ENCODE measurements at places on chromosomes 11 and 22.

DNA sequence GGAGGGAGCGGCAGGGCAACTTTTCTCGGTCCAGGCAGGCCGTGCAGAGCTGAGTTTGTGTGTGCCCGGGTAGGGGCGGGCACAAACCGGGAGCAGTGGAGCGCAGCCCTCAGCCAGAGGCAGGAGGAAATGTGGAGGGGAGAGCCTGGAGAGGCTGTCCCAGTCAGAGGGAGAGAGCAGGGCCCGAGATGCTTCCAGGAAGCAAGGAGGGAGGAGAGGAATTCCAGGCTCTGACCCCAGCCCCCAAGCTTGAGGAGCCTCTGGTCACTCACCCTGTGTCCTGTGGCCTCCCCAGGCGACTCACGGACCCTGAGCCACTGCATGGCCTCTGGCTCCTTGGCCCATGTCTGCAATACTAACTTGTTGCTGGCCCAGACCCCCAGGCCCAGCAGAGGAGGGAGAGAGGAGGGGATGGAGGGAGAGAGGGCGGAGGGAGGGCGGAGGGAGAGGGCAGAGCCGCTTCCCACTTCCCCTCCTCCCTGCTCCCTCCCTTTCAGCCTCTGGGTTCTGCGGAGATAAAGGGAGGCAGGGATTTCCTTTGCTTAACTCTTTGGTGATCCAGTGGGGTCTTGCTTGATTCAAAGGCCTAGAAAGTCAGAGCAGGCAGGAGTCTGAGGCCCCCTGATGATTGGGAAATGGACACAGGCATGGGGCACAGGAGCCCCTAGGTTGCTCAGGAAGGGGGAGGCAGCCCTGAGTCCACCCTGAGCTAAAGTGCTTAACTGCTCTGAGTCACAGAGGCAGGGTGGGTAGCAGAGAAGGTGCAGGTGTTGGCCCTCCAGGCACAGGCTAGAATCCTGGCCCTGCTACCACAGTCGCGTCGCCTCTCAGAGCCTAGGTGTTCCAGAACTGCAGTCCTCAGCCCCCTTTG, at the start of gene C1QTNF6:
Gene C1QTNF6 (minus strand): TSS at position 357 of the 871 bp plus-strand sequence. CDS start 34 bp downstream, at position 323.
- DNase-seq, result no peak

- DNase-seq, result no peak
Observed at GRCh38 chr11:27263046-27263445, 100.0 kb downstream of the CCDC34 start.

DNA sequence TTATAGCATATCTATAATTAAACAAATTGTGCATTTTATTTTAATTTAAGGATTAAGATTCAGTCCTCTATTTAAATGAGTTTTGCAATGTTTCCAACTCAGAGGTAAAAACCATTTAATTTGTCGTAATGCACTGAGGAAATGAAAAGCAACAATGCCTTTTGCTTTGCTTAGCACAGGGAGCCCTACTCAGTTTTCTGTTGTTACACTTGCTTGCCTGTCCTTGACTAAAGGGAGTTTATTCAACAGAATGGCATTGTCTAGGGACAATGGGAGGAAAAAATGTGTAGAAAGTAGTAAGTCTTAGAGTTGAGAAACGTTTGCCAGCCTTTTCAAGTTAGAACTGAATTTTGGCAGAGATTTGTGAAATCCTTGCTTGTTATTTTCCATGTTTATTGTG, 734.2 kb upstream of the ANO3 start:
- no peak for DNase-seq

- no peak for DNase-seq
Observed at GRCh38 chr22:30875481-30876215, 92.9 kb downstream of the MORC2 start.

GRCh38 chr11:92504534-92504933, 279.9 kb downstream of the FAT3 start:
- no peak for DNase-seq

- no peak for DNase-seq
Observed at GRCh38 chr11:117121176-117121575, 22.9 kb upstream of the PAFAH1B2 start.

DNA sequence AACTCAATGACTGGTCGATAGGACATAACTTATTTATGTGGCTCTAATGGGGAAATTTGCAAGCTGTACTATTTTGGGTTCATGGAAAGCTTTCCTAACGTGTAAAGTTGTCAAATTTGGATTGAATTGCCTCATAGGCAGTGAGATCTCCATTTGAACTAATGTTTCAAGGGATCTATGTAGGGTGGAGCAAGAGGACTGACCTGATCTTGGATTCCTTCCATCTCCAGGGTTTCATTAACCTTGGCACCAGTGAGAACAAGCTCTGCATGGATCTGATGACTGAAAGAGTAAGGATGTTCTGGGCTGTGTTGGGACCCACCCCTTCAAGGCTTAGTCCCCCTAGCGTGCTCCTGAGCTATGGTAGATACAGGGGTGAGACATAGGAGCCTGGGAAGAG, 2.1 kb downstream of the ACCSL start:
- no peak for DNase-seq

GRCh38 chr11:45754261-45754709, 50.7 kb upstream of the SLC35C1 start:
- DNase-seq, result no peak

DNA sequence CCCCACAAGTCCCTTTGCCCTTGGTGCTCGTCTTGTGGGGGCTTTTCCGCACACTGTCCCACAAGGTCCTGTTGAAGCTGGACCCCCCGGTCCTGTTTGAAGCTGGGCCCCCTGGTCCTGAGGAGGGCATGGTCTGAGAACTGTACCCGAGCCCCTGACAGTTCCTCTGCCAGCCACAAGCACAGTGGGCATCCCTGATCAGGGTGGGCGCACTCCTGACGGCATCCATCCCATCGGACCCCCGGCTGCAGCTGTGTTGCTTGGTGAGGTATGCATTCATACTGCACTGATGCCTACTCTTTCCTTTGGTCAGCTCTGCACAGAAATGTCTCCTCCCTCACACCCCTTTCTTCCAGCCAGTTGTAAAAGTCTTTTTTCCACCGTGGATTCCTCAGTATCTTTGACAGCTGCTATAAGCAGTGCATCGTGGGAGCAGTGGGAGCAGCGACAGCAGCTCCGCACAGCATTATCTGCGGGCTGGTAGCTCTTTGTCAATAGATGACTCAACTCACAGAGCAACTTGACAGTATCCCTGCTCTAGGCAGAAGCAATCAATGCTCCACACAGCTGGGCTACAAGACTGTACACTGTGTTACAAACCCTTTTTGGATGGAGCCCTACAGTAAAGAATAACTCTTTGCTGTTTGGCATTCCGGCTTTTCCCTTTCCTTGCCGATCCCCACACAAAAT, 1030.8 kb upstream of the CCDC90B start:
- no peak for DNase-seq

GRCh38 chr11:106503901-106504300, 426.4 kb downstream of the AASDHPPT start:
- DNase-seq, result no peak

DNA sequence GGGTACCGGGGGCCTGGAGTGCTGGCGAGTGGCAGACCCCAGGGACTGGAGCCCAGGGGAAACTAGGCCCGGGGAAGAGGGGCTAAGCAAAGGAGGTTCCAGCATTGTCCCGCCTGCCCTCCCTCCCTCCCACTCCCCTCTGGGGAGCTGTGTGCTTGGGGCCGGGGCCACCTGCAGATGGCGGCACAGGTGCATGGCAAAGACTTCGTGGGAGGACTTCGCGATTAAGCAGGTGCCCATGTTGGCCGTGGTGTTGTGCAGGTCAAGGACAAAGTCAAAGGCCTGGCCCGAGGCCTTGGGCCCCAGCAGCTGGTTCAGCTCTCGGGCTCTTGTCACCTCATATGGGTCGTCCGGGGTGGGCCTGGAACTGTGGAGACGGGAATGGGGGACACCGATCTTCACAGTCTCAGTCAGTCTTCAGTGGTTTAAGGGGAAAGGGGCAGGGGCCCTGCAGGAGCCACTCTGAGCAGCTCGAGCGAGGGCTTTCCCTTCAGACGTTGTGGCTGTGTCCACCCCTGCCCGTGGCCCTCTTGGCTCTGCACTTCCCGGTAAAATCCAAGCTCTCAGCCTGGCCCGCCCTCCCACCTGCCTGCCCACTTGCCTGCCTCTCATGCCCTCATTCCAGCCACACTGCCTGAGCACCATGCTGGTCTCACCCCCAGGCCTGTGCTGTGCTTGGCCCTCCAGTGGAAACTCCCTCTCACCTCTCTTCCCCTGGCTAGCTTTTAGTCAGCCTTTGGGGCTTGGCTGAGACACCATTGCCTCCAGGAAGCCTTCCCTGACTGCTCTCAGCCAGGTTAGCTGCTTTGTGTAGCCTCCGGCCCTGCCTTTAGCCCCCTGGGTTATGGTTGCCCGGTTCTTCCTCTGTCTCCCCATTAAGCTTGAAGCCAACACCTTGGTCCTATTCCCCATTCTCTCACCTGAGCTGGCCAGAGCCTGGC, 4.7 kb downstream of the ACY3 start:
- DNase-seq, result no peak

Measured in activated CD8-positive, alpha-beta memory T cell treated with anti-CD3 and anti-CD28 coated beads for 1 hour (primary cell).